ENCODE measurements at places on chromosomes 2 and 18. TPM values are rescaled to one million over a fixed set of nuclear protein-coding genes. Genes with fewer than 3 reads are reported as not detected.

Gene GTF2A1L
- total RNA-seq, result not detected

Gene SRD5A2
- total RNA-seq, result not detected

Gene PARD6G
- total RNA-seq, result 1.0 TPM

Gene LMAN2L
- 24.7 TPM for total RNA-seq

Gene ATP6V1B1
- total RNA-seq, result not detected

Gene GALNT1
- 140 TPM for total RNA-seq

Gene RPRD1A
- 39.8 TPM for total RNA-seq

DNA sequence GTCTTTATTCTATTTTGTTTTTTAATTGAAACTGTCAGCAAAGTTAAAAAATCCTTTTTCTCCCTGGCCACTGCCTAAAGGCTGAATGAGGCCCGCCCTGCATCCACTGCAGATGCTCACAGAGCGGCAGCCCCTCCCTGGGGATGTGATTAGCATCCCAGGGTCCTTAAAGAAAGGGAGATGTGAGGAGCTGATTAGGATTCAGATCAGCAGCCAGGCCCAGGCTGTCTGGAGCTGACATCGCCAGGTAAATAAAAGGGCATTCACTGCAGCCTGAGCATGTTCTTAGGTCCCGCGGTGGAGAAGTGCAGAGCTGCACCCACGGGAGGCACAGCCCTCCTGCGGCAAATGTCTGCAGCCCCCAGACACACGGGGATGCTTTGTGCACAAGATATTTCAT is 83.8 kb downstream of the LONRF2 start:
- H3K27me3 ChIP-seq, result no peaks in the 10 kb centered on the region
- H3K4me3 ChIP-seq, result no peak overlapping the region
- H3K4me1 ChIP-seq, result no peaks in the 10 kb centered on the region
- no peaks in the 10 kb centered on the region for H3K36me3 ChIP-seq
- DNase-seq, result no peak
- H3K27ac ChIP-seq, result no peak overlapping the region

GRCh38 chr2:57843158-57843557 is 203.4 kb upstream of the VRK2 start:
- no peaks in the 10 kb centered on the region for H3K27me3 ChIP-seq
- no peak for DNase-seq
- H3K4me3 ChIP-seq, result no peak overlapping the region
- no peaks in the 10 kb centered on the region for H3K36me3 ChIP-seq

- H3K4me3 ChIP-seq, result no peak overlapping the region
- DNase-seq, result no peak
- no peaks in the 10 kb centered on the region for H3K4me1 ChIP-seq
- H3K27me3 ChIP-seq, result no peaks in the 10 kb centered on the region
- H3K36me3 ChIP-seq, result no peaks in the 10 kb centered on the region
- H3K27ac ChIP-seq, result no peak overlapping the region
Measured at GRCh38 chr2:102044967-102045489, 53.3 kb downstream of the IL1R2 start.

- no peaks in the 10 kb centered on the region for H3K36me3 ChIP-seq
- H3K4me1 ChIP-seq, result no peaks in the 10 kb centered on the region
- no peaks in the 10 kb centered on the region for H3K27me3 ChIP-seq
- peak overlapping the region; percentile 92 for H3K4me3 ChIP-seq
Measured at GRCh38 chr2:55051026-55051866, 995 bp upstream of the RTN4 start.

- no peaks in the 10 kb centered on the region for H3K36me3 ChIP-seq
- H3K27ac ChIP-seq, result no peak overlapping the region
- peaks cover 4% of the 10 kb centered on the region for H3K4me1 ChIP-seq
- H3K4me3 ChIP-seq, result no peak overlapping the region
- no peaks in the 10 kb centered on the region for H3K27me3 ChIP-seq
- no peak for DNase-seq
Measured at GRCh38 chr2:60560734-60561644, 7.5 kb upstream of the BCL11A start.

GRCh38 chr2:70381235-70381634 is 79.4 kb upstream of the FAM136A start:
- H3K4me1 ChIP-seq, result no peaks in the 10 kb centered on the region
- no peak for DNase-seq
- no peak overlapping the region for H3K27ac ChIP-seq
- H3K36me3 ChIP-seq, result no peaks in the 10 kb centered on the region
- H3K27me3 ChIP-seq, result no peaks in the 10 kb centered on the region
- no peak overlapping the region for H3K4me3 ChIP-seq

DNA sequence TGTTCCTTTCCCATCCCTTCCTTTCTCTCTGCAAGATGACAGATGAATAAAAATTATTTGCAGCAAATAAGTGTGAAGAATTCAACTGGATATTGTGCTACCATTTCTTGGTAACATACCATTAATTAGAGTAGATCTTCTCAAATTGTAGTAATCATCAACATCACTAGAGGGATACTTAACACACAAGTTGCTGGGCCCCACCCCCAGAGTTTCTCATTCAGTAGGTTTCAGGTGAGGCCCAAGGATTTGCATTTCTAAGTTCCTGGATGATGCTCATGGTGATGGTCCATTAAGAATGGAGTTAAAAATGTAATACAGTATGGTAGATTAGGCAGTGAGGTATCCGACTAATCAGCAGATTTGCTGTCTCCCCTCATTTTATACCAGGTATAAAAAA is 594.0 kb downstream of the ERBB4 start:
- no peak overlapping the region for H3K27ac ChIP-seq
- no peak for DNase-seq
- no peak overlapping the region for H3K4me3 ChIP-seq

GRCh38 chr2:76870011-76870410 is 652.2 kb downstream of the LRRTM4 start:
- H3K27ac ChIP-seq, result no peak overlapping the region
- DNase-seq, result no peak
- H3K36me3 ChIP-seq, result no peaks in the 10 kb centered on the region
- H3K27me3 ChIP-seq, result no peaks in the 10 kb centered on the region
- H3K4me1 ChIP-seq, result no peaks in the 10 kb centered on the region
- H3K4me3 ChIP-seq, result no peak overlapping the region

GRCh38 chr2:158624961-158625360 is 168.2 kb downstream of the PKP4 start:
- no peaks in the 10 kb centered on the region for H3K4me1 ChIP-seq
- no peak for DNase-seq
- no peaks in the 10 kb centered on the region for H3K27me3 ChIP-seq
- no peak overlapping the region for H3K4me3 ChIP-seq
- no peaks in the 10 kb centered on the region for H3K36me3 ChIP-seq

DNA sequence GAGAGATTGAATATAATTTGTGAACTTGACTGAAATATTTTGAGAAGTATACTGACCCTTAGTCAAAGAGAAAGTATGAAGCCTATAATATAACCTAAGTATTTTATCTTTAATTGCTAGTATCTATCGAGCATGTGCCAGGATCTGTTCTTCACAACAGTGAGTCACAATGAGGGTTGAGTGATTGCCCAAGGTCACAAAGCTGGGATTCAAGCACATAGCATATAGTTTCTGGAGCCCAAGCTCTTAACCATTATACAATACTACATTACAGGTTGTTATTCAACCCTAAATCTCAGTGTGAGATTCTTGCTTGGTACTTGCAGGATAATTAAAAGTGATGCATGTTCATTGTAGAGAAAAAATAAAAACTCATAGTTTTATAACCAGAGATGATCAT is 97.2 kb downstream of the RAB3GAP1 start:
- peaks cover 6% of the 10 kb centered on the region for H3K36me3 ChIP-seq
- H3K27me3 ChIP-seq, result no peaks in the 10 kb centered on the region
- H3K27ac ChIP-seq, result no peak overlapping the region
- H3K4me1 ChIP-seq, result no peaks in the 10 kb centered on the region
- no peak for DNase-seq

GRCh38 chr2:133177196-133177595 is 391.1 kb downstream of the NCKAP5 start:
- no peak overlapping the region for H3K27ac ChIP-seq
- no peaks in the 10 kb centered on the region for H3K27me3 ChIP-seq
- no peak overlapping the region for H3K4me3 ChIP-seq
- no peaks in the 10 kb centered on the region for H3K4me1 ChIP-seq
- no peak for DNase-seq

Data from colonic mucosa (tissue), 4 donors.